NCI-H1694 treated with DMSO at 0.1 percent for 48 hours (cell line): ENCODE measurements at places on chromosomes 1 and 21.

- no peak for DNase-seq
These were observed 228.8 kb downstream of the DNM3 start for GRCh38 chr1:172070055-172070454.

DNA sequence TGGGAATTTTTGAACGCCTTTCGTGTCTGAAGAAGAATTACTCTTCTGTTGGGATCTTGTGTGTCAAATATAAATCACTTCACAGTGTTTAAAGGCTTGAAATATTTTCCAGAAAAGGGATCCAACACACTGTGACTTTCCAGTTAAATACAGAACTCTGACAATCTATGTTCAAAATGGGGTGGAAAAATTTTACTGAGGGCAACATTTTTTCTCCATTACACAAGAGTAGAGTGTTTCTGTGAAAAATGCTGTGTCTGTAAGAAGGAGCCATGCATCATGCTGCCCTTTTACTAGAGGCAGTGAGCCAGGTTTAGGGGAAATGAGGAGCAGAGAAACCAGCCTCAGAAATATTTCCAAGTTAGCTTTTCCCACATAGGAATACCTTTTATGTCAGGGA, 86.5 kb downstream of the VPS13D start:
- no peak for DNase-seq

DNA sequence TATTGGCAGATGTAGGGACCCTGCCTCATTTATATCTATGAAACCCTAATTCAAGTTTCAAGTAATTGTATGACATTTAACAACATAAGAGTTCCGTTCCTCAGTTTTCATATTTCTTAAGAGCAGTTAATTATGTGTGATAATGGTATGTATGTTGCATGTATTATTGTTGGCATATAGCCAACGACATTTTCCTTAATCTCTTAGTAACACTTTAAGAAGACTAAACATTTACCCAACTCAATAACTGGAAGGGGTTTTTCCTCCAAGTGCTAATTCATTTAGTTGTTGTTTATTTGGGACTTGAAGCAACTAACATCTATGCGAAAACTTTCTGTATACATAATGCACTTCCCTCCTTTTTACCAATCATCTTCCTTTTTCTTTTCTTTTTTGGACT, 1.5 kb upstream of the RALGPS2 start:
- DNase-seq, result no peak

DNA sequence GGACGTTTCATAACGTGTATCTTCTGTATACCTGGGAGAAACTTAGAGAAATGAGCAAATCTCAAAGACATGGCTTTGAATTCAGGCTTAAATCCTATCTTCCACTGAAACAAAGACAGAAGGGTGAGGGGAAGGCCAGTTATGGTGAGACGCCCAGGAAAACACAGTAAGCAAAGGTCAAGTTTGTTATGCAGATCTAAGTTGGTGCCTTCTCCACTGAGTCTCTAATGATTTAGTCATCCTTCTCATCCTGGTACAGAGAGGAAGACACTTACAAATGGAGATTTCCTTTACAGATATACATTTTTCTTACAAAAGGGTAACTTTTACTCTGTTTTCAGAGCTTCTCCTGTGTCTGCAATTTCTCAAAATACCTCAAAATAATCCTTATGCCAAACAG, 64.4 kb downstream of the MAP3K7CL start:
- DNase-seq, result no peak

- DNase-seq, result peak; percentile 20
These were observed 45.4 kb downstream of the KCND3 start for GRCh38 chr1:111943846-111944749.

GRCh38 chr1:243568793-243569192, 281.2 kb downstream of the AKT3 start:
- no peak for DNase-seq

DNA sequence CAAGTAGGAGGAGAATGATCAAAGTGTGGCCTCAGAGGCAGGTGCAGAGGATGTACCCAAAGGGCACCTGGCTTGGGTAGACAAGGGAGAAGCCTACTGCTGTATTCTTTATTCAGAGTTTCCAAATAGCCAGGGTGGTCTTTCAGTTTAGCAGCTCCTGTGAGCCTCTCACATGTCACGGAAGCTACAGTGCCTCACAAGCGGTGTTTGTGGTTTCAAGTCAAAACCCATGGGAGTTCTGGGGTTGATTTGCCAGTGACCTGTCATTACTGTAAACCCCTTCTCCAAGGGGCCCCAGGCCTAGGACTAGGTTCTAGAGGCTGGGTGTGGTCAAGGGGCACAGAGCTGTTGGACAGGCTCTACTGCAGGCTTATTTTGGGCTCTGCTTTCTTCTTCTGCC, 10.2 kb upstream of the IL10 start:
- no peak for DNase-seq

- no peak for DNase-seq
These were observed 757.3 kb downstream of the LTN1 start for GRCh38 chr21:28235169-28235895.
